ENCODE measurements at places on chromosomes 7 and 10.

DNA sequence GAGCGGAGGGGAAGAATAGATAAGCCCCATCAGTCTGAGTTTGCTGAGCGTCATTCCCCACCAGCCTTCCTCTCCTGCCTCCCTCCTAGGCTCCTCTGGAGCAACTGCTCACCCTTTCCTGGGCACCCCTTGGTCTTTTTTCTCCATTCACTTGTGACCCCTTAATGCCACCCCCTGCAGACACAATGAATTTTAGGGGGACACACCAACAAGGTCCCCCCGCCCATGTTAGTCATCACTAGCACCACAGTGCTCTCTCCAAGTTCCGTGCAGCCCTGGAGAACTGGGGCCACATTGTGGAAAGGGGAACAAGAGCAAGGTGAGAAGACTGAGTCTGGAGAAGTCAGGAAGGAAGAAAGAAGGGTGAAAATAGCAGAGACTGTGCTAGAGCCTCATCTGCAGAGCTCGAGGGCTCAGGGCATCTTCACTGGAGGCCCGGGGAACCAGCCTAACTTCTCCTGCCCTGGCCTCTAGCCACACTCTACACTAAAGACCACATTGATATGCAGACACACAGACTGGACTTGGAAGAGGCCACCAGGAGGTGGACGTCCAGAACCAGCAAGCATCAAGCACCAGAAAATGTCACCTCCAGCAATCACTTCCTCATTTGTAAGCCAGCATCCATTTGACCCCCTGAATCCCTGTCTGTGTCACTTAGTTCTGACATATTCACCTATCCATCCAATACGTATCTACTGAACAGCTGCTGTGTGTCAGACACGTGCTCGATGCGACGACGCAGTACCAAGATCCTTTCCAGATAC is 17.5 kb downstream of the RGR start:
- DNase-seq: no peak

GRCh38 chr10:116029826-116030225 is 243.2 kb downstream of the GFRA1 start:
- no peak for DNase-seq

GRCh38 chr7:35754741-35755140 is 46.1 kb upstream of the SEPTIN7 start:
- DNase-seq: no peak

GRCh38 chr7:31373337-31374289 is 33.1 kb upstream of the NEUROD6 start:
- no peak for DNase-seq

DNA sequence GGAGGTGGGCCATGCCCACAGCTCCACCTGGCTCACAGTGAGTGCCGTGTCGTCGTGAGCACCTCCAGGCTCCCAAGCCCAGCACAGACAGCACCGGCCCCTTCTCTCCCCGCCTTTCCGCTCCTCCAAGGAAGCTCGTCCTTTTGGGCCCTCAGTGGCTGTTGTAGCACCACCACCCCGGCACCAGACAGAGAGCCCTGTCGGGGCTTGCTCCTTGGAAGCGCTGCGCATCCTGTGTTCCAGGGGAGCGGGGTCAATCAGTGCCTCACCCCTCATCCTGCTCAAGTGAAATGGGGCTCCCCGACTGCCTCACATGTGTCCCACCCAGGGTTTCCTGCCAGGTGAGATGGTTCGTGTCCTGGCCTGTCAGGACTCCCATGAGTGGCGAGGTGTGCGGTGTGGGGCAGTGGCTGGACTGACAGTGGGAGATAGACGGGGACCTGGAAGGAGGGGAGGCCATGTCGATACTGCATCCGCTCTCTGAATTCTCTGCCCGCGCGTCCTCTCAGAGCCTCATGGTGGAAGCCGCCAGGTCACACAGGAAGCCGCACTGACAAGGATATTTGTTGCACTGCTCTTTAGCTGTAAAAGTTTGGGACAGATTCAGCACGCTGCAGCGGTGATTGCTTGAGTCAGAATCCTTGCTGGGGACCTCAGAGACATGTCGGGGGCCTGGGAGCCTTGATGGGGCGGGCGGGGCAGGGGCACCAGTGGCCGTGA is 107.1 kb downstream of the INPP5A start:
- DNase-seq: no peak

GRCh38 chr10:110392868-110393740 is 88.4 kb upstream of the SMNDC1 start:
- no peak for DNase-seq

DNA sequence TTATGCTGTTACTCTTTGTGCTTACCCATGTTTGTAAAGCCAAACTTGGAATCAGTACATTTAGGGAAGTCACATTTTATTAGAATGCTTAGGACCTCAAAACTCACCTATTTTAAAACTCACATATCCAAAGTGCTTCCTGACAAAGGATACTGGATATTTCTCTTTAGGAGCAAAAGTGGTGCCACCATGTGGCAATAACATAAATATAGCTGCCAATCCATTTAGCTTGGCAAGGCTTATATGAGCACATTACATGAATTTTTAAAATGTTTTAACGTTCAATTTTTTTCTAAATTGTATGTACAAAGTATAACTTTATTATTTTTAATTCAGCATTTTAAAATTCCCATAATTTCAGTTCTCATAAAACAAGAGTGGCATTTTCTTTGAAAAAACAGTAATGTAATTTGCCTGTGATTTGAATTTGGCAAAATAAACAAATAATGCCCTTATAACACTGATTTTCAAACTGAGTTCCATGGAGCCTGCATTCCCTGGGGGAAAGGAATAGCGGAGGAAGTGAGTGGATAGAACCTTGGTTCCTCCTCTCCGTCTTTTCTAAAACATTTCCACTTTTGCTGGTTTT is 75.4 kb downstream of the HDAC9 start:
- no peak for DNase-seq

DNA sequence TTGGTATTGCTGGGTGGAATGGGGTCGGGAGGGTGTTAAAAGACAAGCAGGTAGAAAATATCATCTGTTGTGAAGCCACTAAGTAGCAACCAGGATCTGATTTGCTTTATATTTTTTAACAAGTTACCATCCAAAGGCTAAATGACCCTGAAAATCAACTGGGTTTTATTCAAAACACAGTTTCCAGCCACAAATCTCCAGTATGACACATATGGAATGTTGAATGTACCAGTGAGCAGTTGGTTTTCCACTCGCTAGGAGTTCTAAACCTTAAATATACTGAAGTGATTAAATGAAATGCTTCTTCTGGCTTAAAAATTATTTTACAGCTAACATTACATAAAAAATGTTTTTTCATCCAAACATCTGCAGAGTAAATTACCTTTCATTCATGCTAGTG is 112.5 kb downstream of the PDE1C start:
- no peak for DNase-seq

- DNase-seq: no peak
Measured at GRCh38 chr7:1645071-1645409, 25.0 kb upstream of the ELFN1 start.

- DNase-seq: no peak
Measured at GRCh38 chr7:67484244-67484751, 487.7 kb downstream of the TYW1 start.

- DNase-seq: no peak
Measured at GRCh38 chr10:43086321-43086942, 9.6 kb downstream of the RET start.

GRCh38 chr10:113441220-113441619 is 111.6 kb upstream of the HABP2 start:
- no peak for DNase-seq

DNA sequence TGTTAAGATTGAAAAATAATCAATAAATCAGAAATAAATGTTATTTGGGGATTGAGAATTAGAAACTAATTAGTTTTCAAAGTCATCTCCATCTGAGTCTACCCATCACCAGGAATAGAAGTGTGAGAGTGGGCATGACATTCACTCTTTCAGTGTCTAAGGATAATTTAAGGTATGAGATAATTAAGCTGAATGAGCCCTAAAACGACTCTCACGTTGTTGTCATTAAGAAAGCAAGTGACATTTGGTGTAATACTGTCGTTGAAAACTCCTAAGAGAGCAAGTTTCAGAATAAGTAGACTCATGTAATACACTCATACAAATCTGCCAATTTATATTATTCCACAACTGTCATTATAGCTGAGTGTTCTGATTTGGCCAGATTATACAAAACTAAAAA is 7.1 kb downstream of the AGMO start:
- no peak for DNase-seq

DNA sequence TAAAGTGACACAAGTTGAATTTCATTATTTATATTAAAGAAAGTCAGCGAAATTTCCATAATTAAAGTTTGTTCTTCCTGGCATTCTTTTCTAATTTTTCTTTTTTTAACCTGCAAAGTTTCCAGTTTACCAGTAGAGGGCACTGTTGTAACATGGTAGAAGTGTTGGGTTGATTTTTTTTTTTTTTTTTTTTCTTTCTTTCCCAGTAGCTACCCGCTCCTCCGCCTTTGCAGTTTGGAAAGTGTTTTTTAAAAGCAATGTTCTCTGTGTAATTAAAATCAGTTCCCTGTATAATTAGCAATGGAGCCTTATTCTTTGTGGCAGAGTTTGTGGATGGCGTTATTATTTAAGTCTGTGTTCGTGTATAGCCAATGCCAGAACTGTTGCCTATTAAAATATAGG is 53.7 kb downstream of the TAF3 start:
- DNase-seq: no peak

DNA sequence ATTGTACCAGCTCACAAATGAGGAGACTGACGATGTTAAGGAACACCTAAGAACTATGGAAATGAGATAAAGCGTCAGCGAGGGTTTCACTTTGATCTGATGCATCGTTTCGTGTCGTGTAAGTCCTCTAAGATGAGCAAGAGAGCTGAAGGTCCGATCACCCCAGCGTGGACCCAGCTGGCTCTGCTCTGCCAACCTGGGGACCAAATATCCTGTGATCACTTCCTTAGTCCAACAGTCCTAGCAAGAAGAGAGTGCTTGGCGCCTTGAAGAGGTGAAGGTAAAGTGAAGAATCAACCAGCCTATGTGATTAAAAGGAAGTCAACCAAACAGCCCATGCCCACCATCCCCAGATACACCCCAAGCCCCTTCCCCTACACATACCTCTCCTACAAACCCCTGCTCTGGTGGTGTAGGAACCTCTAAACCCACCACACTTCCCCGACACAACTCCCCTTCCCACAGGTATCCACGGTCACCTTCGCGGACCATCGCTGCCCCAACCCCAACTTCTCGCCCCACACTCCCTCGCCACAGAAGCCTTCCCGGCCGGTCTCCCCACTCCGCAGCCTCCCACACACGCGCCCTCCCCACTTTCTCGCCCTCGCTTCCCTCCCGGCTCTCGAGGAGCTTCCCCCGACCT is 722 bp downstream of the UPF2 start:
- DNase-seq: peak; percentile 35

- no peak for DNase-seq
Measured at GRCh38 chr10:95544783-95545500, 16.2 kb downstream of the SORBS1 start.

DNA sequence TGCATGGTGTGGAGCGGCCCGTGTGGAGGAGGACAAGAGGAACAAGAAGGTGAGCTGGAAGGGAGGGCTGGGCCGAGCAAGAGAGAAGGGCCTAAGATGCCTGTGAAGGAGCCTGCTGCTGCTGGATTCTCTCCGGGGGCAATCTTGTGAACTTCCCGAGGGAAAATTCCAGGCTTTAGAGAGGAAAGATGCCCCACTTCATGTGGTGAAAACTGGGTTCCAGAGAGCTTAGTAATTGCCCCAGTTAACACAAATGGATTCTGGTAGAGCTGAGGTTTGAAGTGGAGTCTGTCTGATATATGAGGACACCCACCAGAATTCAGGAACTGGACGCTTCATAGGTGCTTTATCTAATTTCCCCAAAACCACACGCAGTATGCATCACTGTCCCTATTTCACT is 114.1 kb upstream of the ZMIZ1 start:
- no peak for DNase-seq

GRCh38 chr10:89867964-89868363 is 166.6 kb downstream of the KIF20B start:
- DNase-seq: no peak

DNA sequence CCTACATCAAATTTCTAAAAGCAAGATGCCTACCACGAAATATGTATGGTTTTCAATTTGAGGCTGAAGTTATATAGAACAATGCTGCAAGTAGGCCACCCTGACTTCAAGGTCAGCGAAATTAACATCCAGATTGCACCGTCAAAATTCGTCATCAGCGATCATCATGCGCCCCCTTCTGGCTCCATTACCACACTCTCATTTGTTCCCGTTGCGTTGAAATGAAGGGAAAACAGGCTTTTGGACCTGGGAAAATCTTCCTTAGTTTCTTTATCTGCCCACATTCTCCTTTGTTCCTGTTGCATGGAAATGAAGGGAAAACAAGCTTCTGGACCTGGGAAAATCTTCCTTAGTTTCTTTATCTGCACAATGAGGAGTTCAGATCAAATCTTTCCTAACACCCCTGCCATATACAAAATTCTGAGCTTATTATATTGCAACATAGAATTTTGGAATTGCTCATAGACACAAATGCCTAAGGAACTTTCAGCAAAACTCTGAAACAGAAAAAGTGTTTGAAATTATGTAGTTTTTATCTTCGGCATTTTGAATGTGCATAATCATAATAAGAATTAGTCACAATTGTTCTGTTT is 98.2 kb upstream of the PRKCQ start:
- peak; percentile 19 for DNase-seq

GRCh38 chr7:20543500-20543899 is 72.0 kb upstream of the ABCB5 start:
- no peak for DNase-seq

DNA sequence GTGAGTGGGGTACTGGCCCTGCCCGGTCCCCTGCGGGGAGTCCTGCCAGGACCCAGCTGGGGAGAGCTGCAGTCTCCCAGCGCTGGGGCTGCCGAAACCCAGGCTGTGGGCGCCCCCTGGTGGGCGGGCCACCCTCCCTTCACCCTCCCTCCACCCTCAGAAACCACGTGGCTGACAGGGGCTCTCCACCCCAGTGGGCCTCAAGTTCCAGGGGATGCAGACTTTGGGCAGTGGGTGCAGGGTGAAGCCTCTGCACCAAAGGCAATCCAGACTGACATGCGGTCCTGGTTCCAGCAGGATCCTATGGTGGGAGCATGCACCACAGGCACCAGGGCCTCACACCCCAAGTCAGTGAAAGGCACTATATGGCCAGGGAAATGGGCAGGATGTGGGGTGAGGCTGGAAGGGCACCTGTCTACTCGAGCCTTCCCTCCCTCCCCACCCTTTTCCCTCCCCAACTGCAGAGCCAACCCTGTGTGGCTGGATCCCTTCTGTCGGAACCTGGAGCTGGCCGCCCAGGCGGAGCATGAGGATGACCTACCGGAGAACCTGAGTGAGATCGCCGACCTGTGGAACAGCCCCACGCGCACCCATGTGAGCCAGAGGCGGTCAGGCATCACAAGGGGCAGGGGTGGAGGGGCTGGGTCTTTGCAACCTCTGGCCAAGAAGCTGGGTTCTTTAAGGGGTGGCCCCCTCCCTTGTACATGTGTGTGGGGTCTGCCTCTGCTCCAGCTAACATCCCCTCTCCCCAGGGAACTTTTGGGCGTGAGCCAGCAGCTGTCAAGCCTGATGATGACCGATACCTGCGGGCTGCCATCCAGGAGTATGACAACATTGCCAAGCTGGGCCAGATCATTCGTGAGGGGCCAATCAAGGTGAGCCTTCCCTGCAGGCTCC is 38.8 kb downstream of the PSAP start:
- DNase-seq: peak; percentile 62

GRCh38 chr7:131364767-131365344 is 37.2 kb downstream of the MKLN1 start:
- no peak for DNase-seq

Data from stimulated activated CD8-positive, alpha-beta memory T cell treated with anti-CD3 and anti-CD28 coated beads, Interleukin-4, amount 100 ng/mL, for 4 hours (primary cell).